ENCODE measurements at places on chromosomes 3 and 15.

DNA sequence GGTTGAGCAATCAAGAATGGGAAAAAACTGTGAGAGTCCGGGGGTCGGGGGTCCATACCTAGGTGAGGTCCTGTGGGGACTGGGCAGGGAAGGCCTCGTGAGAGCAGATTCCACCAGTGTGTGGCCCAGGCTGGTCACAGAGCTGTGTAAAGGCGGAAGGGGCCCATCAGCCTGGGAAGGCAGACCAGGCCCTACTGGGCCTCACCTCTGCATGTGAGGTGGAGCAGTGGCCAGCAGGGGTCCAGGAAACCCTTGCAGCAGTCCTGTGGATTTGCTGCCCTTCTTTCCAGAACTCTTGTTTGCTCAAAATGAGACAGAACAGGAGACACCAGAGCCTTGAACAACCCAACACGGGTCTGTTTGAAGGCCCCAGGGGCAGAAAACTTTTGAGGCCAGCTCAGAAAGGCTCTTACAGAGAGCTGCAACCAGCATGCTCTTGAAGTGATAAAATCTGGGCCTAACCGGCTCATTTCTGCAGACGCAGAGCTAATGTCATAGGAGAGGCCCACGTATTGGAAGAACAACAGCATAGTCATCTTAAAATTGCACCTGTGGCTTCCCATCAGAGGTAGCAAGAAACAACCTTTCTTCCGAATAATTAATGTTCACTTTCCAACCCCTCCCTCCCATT, 30.3 kb upstream of the HHATL start:
- DNase-seq: no peak

- no peak for DNase-seq
These were observed 32.9 kb upstream of the BFSP2 start for GRCh38 chr3:133366921-133367320.

DNA sequence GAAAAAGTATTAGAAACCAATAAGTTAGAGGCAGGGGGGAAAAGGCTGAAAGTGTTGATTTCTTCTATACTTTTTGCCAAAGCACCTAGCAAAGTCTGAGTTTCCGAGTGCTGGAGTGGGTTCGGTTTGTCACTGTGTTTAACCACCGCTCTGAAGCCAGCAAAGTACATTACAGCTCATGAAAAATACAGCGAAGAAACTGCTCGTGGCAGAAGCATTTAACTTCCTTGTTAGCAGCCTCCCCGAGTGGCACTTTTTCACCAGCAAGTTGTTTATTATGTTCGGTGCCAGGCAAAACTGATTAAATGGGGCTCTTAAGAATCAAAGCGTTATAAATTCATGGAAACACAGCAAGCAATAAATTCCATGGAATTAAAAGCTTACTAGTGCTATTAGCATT, 313.6 kb downstream of the FOXP1 start:
- DNase-seq: no peak

DNA sequence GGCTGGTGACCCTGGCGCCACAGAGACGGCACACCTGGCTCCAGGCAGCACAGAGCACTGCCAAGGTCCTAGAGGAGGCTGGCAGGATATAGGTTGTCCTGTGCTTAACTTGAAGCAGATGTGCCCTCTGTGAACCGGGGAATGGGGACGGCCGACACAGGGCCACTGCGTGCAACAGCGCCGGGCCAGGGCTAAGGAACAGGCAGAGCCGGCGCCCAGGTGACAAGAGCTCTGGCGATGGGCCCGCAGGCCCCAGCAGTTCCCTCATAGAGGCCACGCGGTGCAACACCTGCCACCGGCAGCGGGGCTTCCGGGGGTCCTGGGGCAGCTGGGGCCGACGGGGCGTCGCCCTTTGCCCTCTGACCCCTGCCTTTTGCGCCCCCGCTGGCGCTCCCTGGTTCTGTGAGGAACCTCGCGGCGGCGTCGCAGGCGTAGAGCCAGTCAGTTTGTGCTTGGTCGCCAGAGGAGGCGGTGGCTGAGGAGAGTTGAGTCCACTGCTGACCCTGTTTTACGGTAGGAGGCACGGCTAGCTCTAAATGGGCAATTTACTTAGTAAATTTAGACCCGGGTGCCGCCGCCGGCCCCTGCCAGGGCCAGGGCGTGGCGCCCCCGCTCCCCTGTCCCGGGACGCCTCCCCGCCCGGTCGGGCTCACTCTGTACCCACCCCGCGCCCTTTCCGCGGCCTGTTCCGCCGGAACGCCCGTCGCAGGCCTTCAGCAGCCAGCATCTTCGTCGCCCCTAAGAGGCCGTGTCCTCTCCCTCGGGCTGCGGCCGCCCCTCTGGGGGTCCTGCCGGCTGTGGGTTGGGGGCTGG, at the start of gene NPAP1:
Gene NPAP1 (plus strand): TSS at position 444 of the 813 bp plus-strand sequence. CDS start 93 bp downstream, at position 537.
- no peak for DNase-seq

DNA sequence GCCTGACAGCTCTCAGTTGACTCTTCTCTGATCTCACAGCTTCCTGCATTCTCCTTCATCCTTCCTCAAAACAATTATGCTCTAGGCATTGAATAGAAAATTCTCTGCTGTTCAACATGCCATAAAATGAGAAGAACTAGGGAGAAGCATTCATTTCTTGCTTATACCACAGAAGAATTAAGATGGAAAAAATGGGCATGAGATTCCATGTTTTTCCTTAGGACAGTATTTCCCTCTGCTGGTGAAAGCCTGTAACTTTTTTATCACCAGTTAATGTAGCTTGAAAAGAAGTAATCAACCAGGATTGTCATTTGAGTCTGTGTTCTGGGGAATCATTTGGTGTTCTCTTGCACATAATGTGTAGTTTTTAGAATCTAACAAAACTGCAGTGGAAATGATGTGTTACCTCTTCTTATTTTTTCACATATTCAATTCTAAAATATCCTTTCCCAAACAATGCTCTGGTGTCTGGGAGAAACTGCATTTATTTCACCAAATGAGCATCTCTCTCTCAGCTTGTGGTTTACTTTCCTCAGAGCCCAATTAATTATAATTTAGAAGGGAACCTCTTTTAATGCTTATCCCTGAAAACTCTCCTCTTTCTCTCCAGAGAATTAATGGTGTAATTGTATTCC, 92.8 kb upstream of the DCBLD2 start:
- no peak for DNase-seq

DNA sequence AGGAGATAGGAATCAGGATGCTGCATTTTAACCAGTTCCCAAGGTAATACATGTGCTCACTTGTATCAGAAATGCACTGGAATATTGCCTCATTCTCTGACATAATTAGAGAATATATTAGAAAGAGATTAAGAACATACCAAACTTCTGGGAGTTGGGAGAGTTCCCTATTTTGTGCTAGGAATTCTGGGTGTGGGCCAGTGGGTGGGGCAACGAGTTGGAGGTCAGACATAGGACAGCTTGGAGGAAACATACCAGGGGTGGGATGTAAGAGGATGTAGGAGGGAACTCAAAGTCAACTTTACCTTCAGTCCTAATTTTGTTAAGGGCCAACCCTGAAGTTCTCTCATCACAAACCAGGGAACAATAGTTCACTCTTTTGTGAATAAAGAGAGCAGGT, 83.6 kb downstream of the SLC7A14 start:
- DNase-seq: no peak

GRCh38 chr3:53199834-53200233, 38.8 kb downstream of the PRKCD start:
- no peak for DNase-seq

DNA sequence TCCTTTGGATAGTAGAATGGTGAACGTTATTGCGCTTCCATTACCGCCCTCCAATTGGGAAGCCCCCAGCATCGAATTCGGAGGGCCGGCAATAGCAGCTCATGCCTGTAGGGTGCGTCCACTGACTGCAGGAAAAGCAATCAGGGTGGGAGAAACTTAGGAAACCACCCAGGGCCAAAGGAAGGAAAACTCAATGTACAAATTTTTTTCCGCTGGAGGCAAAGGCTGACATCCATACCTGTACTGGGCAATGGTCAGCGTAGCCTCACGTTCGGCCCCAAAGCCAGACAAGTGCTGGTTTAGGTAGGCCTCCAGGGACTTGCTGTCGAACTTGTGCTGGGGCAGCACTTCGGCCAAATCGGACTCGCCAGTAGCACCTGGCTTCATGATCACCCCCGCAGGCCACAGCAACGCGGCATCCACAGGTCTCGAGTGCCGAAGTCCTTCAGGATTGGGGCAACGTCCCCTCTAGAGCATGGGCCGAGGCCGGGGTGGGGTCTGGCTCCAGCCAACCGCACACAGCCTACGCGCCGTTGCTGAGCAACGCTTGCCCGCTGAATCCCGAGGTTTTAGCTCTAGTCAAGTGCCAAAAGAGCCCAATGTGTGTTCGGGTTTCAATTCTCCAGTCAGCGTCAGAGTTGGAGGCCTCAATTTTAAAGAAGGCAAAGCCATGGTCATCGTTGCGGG, at the start of gene ACAD11:
Gene ACAD11 (minus strand): TSS at position 445 of the 687 bp plus-strand sequence. CDS start 58 bp downstream, at position 387.
- peak; percentile 68 for DNase-seq

DNA sequence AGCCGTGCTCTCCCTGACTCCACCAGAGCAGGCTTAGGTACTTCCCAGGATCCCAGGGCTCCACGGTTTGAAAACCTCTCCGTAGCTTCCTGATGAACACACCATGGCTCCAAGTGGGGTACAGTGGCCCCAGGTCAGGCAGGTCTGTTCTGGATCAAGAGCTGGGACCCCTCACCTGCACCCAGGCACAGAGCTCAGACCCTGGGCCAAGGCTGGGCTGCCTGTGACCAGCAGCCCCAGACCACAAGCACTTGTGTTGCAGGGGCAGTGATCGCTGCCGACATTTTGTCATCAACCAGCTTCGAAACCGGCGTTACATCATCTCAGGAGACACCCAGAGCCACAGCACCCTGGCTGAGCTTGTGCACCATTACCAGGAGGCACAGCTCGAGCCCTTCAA, 5.3 kb downstream of the SH2D7 start:
- DNase-seq: no peak

GRCh38 chr15:33671456-33671855, 296.8 kb upstream of the CHRM5 start:
- DNase-seq: no peak

- peak; percentile 13 for DNase-seq
These were observed 8.8 kb upstream of the CPOX start for GRCh38 chr3:98602078-98602678.

DNA sequence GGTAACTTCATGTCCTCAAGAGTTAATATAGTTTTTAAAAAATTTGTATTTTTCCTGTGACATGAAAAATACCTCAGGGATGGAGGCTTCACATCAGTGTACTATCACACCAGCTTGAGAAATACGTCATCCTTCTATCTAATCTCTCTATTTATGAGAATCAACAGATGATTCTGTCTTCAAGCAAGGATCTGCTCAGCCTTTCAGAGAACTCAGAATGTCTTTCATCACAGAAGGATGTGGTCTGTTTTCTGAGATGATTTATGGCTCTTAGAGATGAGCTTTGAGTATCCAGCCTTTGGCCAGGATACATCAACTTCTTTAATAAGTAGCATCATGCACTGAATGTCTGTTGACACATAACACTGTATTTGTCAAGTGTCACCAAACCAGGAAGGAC, 193.9 kb downstream of the DTWD1 start:
- no peak for DNase-seq

DNA sequence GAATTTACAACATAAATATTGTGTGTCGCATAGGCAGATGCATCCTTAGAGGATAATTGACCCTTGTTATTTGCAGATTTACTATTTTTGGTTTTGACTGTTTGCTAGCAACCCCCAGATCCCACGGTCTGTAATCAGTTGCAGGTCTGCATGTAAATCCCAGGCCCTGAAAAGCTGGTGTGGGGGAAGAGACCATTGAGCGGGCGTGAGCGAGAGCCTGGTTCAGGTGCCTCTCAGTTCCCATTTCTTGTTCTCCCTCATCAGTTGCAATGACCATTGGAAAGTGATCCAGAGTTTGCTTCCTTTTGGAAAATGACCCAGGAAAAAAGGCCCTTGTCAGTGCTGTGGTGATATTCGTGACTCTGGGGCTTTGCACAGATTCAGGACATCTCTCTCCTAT, 238.9 kb downstream of the UACA start:
- no peak for DNase-seq

DNA sequence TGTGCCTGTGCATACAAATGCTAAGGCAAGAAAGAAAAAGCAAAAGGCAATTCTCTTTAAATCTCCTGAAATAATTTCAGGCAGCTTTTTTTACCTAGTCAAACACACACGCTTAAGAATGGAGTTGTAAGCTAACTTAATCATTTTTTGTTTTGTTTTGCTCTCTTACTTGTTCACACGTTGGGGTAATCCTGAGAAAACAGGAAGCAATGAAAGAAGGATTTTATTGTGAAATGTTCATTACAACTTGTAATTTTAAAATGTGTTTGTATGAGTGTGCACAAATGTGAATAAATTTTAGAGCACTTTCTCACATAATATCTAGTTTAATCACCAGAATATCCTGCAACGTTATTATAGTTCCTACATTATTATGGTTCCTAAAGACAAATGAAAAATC, 263.8 kb downstream of the LPP start:
- DNase-seq: no peak

DNA sequence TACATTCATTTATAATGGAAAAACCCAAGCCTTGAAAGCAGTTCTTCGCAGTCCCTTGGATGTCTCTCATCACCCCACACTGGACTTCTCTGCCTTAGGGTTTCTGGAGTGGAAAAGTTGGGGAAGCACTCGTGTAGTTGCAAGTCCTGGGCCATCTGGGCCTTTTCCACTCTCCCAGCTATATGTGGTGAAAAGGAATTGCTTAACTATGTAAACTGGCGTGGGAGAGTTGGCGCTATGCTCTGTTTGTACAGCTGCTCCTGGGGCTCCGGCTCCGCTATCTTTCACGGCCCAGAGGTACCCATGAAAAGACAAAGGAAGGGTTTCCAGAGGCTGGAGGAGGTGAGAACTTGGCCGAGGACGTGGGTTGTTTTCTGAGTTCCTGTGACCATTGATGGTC, 81.1 kb upstream of the MYZAP start:
- no peak for DNase-seq
